ENCODE measurements at places on chromosomes 3 and 15.
A peak's percentile ranks its signal among the peaks of the same experiment; 100 is the strongest.

DNA sequence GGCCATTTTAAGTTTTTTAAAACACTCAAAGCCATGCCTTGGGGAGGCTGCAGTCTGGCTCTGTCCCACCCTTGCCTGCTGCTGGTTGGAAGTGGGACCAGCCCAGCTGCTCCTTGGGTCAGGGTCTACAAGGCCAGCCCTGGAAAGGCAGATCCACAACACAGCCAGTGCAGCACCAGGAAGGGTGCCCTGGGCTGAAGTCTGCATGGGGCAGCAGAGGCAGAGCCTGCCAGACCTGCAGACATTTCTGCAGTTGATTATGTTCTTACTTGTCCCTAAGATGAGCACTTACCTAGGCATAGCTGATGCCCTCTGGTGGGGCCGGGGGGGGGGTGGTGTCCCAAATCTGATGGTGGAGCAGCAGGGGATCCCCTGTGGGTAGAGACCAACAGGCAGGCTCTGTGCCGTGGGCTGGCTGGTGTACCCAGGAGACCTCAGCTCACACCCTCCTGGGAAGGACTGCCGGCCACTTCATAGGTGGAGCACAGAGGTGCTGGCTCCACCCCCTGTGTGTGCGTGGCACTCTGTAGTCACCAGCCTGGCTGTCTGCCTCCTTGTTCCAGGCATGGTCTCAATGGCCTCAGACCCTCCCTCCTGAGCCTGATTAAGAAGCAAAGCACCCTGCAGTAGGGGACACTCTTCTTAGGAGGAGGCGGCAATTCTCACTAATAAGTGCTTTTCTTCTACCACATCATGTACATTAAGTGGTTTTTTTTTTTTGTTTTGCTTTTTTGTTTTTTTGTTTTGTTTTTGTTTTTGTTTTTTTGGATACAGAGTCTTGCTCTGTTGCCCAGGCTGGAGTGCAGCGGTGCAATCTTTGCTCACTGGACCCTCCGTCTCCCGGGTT lies 97.4 kb upstream of the KLF13 start:
- DNase-seq, result no peak

- DNase-seq, result no peak
Observed at GRCh38 chr3:86815880-86816279, 175.1 kb downstream of the VGLL3 start.

DNA sequence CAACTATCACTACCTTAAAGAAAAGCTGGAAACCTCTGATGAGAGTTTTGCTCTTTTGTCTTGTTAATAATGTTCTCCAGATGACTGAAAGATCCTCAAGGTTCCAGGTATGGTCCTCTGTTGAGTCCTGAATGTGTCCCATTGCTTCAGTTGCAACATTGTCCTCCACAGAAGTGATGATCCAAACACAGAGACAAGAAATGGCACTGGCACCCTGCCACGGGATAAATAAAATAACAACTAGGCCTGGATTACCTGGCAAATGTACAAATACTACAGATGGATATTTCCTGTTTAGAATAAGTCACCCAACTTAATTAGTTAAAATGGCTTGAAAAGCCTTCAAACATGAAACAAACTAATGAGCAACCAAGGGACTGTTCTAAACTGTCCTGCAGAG lies 58.3 kb downstream of the EIF3J start:
- no peak for DNase-seq

DNA sequence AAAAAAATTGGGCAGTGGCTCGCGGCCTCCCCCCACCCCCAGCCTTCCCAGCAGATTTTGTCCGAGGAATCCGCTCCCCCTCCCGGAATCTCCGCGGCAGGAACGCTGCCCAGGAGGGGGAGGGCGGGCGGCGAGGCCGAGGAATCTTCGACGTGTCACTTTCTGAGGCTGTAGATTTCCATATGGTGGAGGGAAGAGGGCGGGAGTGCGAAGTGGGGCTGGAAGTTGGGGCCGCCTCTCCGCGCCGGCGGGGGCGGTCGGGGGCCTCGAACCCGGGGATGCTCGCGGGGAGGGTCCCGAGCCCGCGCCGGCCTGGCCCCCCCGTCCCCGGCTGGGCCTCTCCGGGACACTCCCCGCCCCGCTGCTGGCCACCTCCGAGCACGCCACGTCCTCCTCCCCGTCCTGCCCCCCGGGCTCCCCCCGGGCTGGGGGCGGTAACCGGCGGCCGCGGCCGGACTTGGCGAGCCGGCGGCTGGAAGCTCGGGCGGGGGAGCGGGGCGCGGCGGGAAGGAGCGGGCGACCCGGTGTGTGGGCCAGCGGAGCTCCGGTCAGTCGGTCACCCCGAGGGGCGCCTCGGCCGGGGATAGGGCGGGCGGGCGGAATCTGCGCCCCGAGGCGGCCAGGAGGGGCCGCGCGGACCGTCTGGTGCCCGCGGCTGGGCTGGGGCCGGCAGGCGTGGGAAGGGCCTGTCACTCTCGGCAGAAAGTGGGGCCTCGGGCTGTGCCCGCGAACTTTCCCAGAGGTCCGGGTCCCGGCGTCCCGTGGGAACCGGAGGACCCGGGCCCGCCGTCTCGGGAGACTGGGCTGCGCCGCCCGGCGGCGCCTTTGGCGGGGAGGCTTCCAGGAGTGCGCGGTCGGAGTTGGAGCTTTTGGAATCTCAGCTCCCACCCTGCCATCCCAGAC lies 951 bp downstream of the FNDC3B start:
- peak; percentile 48 for DNase-seq

DNA sequence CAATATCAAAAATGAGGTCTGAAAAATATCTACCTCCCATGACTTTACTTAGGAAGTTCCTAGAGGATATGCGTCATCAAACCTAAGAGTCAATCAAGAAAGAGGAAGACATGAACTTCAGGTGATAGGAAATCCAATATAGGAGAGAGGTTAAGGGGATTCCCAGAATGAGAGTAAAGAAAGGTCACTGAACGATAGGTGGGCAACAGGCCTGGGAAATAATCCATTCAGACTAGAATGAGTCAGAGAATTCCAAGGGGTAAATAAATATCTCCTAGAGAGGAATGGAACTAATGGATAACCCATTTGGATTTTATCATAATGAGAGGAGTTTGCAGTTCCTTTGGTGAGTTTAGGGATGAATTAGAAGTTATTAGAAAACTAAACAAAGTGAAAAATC lies 131.1 kb upstream of the NUDT16 start:
- DNase-seq, result no peak

DNA sequence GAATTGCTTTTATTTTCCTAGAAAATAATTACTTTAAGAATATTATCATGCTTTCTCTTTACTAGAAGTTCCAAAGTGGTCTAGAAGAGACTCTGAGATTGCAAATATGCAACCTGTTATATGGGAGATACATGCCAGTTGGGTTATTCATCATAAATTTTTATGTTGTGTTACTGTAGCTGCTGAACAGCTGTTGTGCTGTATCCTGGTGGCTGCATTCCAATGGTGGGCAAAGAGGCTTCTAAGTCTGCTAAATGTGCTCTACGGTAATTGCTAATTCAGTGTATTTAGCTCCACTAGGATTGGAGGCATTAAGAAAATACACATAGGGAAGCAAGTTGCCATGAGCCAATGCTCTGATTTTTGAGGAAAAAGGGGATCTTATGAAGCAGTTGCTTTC lies 409.0 kb downstream of the TUSC7 start:
- DNase-seq, result no peak

DNA sequence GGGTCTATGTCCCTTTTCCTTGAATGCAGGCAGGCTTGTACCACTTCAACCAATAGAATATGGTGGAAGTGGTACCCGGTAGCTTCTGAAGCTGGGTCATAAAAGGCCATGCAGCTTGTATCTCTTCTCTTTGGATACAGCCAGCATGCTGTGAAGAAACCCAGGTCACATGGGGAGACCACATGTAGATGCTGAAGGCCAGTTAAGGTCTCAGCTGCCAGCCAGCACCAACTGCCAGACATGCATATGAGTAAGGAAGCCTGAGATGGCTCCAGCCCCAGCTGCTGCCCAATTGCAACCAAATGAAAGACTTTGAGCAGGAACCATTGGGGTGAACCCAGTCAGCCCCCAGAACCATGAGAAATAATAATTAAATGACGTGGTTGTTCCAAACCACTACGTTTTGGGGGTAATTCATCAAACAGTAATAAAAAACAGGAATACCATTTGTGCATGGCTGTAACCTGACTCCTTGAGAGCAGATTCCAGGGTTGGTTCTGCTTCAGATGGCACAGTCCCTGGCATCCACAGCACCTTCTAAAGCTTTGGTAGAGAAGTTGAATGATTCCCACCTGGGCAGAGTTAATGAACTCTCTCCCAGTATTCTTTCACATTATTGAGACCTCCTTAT lies 3.8 kb downstream of the RBP2 start:
- DNase-seq, result no peak

DNA sequence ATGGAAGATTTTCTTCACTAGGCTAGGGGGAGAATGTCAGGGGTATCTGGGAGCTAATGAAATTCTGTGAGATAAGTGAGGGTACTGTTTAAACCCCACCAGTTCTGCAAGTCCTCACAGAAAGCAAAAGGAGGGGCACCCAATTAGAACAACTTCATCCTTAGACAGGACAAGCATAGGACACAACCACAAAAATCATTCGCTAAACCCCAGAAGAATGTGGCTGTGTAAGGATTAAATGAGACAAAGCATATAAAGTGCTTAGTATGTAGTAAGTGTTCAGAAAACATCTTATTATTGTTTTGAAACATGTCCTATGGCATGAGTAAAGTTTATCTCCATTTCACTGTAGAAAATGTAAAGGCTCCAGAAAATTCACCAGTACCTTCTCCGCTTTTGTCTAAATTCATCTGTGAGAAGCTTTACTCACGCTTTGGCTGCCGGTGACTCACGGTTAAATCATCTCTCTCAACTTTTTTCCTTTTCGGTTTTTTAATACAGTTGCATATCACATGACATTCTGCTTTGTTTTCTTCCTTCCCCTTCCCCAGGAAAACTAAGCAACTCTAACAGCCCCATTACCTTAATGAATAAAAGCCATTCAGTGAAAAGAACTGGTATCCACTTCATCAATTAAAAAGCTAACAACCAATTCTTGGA lies 1.7 kb downstream of the CLRN1 start:
- no peak for DNase-seq

DNA sequence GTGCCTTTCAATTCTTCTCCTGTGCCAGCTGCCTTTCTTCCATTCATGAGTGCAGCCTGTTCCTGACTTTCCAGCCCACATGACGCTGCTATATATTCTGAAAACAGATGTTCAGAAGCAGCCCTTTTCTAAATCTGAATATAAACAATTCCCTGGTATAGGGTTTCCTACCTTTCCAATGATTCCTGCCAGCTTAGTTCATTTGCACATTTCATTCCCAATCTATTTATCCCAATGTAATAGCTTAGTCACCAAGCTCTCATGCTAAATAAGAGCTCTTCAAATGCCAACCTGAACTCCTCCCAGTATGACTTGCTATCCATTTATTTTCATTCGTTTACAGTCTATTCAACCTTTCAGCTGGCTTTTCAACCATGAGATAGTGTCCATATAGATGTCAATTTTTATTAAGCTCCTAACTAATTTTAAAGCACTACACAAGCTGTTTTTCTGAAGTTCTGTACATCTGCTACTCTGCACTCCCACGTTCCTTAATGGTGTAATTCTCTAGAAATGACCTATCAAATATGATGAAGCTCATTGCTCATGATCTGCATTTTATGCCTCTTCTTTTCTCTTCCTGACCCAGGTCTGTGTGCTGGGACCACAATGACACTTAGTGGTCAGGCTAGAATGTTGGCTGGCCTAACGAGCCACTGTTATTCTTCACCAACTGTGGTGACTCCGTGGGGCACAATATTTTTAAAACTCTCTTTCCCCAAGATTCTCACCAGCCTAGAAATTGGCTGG lies 605.0 kb upstream of the TBL1XR1 start:
- DNase-seq, result no peak

GRCh38 chr3:133453383-133453782 lies 53.5 kb downstream of the BFSP2 start:
- DNase-seq, result no peak

DNA sequence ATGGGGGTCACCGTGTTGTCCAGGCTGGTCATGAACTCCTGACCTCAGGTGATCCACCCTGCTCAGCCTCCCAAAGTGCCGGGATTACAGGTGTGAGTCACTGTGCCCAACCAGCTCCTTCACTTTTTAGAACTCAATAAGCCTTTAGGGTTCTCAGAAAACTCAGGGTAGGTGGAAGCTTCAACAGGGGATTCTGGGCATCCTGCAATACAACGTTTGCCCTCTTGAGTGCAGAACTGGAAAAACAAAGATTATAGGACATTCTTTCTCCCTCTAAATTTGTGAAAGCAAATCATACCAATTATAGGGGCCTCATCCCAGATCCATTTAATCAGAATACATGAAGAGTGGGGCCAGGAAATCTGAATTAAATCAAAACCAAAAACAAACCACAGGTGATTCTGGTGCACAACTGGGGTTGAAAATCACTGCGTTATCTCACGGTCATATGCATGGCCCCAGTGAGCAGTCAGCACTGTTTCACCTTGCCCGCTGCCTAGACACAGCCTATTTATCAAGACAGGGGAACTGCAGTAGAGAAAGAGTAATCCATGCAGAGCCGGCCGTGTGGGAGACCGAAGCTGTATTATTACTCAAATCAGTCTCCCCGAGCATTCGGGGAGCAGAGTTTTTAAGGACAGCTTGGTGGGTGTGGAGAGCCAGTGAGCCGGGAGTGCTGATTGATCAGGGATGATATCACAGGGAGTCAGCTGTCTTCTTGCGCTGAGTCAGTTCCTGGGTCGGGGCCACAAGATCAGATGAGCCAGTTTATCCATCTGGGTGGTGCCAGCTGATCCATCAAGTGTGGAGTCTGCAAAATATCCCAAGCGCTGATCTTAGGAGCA lies 58.4 kb downstream of the TMEM44 start:
- DNase-seq, result no peak

DNA sequence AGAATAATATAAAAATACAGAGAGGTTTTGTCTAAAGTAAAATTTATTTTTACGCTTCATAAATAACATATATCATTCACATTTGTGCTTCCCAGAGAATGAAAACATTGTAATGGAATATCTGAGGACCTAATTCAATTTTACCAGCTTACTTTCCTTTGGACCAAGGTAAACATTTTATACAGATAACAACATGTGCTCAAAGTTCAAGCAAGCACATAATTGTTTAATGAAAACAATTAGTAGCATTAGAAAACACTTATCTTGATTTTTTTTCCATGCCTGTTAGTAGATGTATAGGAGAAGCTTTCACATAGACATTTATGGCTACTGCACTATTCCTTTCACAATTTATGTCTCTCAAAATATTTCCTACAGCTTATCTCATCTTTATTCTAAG lies 400.0 kb downstream of the ZIC1 start:
- no peak for DNase-seq

DNA sequence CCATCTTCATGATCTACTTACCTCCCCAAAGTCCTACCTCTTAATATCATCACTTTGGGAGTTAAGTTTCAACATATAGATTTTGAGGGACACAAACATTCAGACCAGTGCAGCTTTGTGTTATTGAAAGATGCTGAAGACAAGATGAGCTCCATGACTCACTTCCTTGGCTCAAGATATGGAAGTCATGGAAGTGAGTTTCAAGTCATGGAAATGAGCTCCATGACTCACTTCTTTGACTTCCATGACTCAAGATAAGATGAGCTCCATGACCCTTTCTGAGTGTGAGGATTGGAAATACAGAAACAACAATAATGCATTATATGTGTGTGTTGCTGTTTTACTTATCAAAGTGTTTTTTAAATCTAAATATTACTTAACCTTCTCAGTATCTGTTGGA lies 170.2 kb upstream of the TPRG1 start:
- no peak for DNase-seq

Data from stimulated activated CD8-positive, alpha-beta memory T cell treated with anti-CD3 and anti-CD28 coated beads, Interleukin-4, amount 100 ng/mL, for 48 hours (primary cell).